Bone marrow (tissue), 2 donors: ENCODE measurements at places on chromosomes 2 and 18.

DNA sequence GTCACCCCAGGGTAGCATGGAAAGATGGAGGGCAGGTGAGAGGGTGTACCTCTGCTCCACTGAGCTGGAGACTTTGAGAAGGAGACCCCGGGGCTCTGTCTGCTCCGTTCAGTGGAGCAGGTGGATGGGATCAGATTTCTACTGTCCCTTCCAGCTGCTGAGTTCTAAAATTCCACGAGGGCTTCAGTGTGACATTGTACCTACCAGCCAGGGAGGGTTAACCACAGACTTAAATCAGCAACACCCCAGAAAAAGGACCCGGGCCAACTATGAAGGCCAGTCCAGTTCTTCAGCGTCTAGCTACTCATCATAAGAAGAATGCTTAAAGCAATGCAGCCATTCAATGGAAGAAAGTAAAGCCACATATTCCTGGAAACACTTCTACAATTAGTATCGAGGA, 23.8 kb downstream of the STAT1 start:
- DNase-seq, result no peak

- DNase-seq, result no peak
These were observed 293.2 kb downstream of the PLCL1 start for GRCh38 chr2:198097630-198098029.

DNA sequence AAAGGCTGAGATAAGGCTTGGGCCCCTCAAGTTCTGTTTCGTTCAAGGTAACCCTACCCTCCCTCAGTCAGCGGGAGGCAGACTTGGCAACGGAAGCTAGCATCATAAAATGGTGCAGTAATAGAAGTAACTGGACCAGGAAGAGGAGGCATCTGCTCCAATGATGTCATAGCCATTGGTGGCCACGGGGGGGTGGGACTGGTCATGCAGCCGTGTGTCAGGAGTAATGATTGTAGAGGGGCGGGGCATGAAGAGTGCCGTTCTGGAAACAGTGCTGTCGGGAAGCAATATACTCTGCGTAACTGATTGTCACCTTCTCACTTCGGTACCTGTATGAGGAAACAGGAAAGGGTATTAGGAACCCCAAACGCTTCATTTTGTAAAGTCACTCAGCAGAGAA, 6.9 kb upstream of the POLR2D start:
- DNase-seq, result no peak

DNA sequence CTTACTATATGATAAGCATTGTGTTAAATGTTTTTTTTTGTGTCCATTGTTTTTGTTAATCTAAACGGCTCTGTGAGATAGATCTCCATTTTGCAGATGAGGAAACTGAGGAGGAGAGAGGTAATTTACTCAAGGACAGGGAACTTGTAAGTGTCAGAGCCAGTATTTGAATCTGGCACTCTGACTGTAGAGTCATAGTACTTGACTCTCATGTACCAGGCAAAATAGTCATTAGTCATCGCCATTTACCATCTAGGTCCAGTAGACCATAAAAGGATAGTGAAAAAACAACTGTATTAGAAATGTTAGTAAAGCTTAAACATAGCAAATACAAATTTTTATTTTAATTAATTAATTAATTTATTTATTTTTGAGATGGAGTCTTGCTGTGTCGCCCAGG, 4.8 kb downstream of the PSMD14 start:
- DNase-seq, result no peak

DNA sequence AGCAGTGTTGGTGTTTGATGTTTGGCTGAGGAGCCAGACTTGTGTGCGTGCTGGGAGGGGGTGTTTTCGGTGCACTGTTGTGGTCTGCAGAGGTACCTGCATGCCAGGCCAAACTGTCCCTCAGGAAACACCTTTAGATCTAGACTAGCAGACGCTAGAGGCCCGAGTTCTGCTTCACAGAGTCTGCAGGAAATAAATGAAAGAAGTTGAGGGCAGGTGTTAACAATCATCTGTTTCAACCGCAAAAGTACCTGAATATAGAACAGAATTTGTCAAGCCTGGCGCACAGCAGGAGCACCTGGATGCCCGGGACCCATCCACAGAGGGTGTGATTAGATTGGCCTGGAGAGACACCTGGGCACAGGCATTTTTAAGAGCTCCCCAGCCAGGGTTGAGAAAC, 40.5 kb upstream of the REL start:
- no peak for DNase-seq

DNA sequence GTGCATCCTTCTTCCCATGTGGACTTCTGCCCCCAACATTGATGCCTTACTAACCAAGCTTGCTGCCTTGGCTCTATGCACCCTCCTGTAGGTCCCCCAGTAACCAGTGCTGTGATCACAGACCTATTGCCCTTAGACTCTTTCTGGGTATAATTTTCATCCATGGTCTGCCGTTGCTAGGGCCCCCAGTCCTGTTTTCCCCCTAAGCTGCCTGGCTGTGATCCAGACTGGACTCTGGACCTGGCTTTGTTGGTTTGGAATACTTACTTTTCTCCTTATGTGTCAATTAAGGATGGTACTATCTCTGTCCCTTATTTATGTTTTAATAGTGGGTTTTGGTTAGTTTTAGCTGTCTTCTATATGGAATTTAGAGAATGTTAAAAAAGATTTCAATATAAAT, 26.0 kb downstream of the ATP9B start:
- no peak for DNase-seq

- DNase-seq, result no peak
These were observed 268.0 kb downstream of the GPD2 start for GRCh38 chr2:156704132-156704531.

- no peak for DNase-seq
These were observed 76.7 kb upstream of the SLC8A1 start for GRCh38 chr2:40528564-40528963.

GRCh38 chr2:206920951-206921350, 18.4 kb upstream of the CPO start:
- DNase-seq, result no peak

DNA sequence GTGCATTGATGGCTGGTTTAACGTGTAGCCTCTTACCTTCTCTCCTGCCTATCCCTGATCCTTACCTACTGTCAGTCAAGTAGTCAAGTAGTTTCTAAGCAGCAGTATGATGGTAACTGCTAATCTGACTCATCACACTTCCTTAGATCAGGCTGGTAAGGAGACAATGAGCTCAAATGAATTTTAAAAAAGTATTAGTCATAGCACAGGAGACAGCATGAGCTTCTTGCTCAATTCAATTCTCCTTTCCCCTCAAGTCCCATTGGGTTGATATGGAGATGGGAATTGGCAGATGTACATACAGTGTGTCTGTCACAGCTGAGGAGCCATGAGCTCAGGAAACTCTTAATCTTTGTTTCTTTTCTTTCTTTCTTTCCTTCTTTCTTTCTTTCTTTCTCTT, 799.7 kb downstream of the LRP1B start:
- no peak for DNase-seq

- DNase-seq, result no peak
These were observed 660.6 kb downstream of the NYAP2 start for GRCh38 chr2:226059961-226060627.

DNA sequence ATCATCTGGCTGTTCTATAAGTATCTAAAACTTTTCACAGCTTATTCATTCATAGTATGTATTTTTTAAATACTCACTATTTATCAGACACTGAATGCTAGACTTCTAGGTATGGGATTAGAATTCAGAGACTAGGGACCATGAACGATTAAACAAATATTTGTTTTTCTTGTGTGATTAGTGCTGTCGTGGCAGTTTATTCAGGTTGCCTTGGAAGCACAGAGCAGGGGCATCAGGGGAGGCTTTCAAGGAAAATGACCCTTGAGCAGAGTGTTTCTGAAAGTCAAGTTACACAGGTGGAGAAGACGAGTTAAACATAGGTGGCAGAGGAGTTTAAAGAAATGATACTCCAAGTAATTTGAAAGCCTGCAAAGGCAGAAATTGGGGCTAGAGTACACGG, 5.7 kb downstream of the SPOPL start:
- DNase-seq, result no peak

DNA sequence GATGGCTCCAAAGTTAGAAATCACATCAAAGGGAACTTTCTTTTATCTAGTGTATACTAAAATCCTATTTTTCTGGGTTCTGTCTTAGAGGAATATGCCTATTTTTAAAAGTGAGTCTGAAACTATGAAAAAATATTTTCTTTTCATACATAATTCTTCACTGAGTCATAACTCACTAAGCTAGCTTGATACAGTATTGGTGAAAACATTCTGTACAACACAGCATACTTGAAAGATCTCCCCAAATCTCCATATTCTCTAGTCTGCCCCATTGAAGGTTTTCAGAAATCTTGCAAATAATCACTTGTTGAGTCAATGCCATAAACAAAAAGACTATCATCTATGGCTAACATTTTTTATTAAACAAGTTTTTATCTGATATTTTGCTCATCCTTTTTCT, 44.5 kb downstream of the COL3A1 start:
- DNase-seq, result no peak

- no peak for DNase-seq
These were observed 1189.1 kb upstream of the NXPH2 start for GRCh38 chr2:139969323-139969722.

GRCh38 chr2:55115761-55116597, 65.7 kb upstream of the RTN4 start:
- peak; percentile 89 for DNase-seq

- DNase-seq, result no peak
These were observed 598.9 kb upstream of the LINC00305 start for GRCh38 chr18:64747803-64748202.

DNA sequence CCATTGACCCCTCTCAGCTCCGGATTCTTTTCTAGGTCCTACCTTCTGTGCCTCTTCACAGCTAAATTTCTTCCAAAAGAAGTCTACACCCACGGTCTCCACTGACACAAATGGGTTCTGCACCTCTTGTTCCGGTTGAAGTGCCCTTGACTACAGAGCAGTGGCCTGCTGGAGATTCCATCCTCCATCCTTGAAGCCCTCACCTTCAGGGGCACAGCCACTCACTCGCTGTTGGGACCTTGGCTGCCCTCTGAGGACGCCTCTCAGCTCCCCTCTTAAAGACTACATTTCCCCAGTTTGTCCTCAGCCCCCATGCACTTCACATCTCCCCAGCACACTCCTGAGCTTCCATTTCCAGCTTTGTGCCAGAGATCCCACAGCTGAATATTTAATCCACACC, 226.3 kb downstream of the ATAD2B start:
- DNase-seq, result no peak

- DNase-seq, result no peak
These were observed 39.6 kb upstream of the CCDC88A start for GRCh38 chr2:55459279-55459678.

- DNase-seq, result peak; percentile 36
These were observed 35.4 kb upstream of the RHOB start for GRCh38 chr2:20411361-20411894.

DNA sequence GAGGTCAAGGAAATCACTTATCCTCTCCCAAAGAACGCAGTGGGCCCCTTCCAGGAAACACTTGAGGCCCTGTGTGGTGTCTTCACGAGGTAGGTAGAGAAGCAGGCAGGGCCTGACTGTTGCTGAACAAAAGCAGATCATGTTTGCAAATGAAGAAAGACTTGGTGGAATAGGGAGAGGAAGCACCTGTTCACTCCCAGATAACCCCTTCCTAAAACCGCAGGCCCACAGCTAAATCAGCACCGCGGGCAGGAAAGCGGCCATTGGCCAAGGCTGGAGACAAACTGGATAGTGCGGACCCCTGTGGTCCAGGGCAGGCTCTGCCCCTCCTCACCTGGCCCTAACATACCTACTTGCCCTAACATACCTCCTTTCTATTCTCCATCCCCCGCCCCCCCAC, 64.9 kb upstream of the KLHL29 start:
- DNase-seq, result no peak

GRCh38 chr2:176140513-176141317, 10.6 kb upstream of the HOXD4 start:
- no peak for DNase-seq

DNA sequence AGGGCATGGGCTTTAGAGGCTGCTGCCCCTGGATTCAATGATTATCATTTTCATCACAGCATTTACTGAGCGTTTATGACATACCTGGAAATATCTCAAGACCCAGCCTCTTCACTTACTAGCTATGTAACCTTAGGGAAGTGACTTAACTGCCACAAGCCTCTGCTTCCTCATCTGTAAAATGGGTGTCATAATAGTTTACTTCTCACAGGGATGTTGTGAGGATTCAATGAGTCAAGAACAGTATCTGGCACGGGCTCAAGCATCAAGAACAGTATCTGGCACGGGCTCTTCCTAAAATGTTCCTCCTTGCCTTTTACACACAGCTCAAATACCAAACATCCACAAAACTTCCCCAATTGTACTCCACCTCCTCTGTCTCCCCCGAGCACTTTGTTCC, 31.4 kb downstream of the LGALSL start:
- DNase-seq, result no peak

DNA sequence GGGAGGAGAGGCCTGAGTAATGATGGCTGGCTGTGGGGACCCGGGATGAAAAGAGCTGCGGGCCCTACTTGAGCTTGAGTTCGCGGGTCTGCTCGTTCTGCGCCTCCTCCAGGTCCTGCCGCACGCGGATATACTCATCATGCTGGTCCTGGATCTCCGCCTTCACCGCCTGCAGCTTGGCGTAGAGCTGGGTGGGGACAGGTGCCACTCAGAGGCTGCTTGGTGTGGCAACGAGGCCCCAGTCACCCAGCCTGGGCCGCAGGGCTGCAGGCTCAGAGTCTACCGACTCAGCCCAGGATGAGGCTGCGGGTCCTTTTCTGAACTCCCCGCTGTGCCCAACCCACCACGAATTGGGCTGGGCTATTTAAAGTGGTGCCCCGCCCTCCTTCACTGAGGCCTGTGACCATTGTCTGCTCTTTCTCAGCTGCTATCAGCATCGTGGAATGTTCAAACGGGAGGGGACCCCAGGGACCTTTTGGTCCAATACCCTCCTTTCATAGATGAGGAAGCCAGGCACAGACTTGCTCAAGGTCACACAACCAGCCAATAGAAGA, 28.0 kb downstream of the KIF3C start:
- no peak for DNase-seq

- no peak for DNase-seq
These were observed 676 bp downstream of the HOXD11 start for GRCh38 chr2:176107731-176108181.

GRCh38 chr18:5884375-5884774, 10.9 kb downstream of the TMEM200C start:
- DNase-seq, result no peak

- DNase-seq, result no peak
These were observed 2.7 kb downstream of the IKZF2 start for GRCh38 chr2:213148572-213149261.

GRCh38 chr2:20597860-20598183, 53.1 kb downstream of the HS1BP3 start:
- DNase-seq, result no peak

GRCh38 chr2:3288470-3289170, 89.0 kb downstream of the EIPR1 start:
- no peak for DNase-seq

GRCh38 chr2:134421556-134422328, 167.9 kb downstream of the MGAT5 start:
- no peak for DNase-seq

GRCh38 chr2:168363347-168364092, 92.6 kb upstream of the CERS6 start:
- no peak for DNase-seq
